AG20443 (cell line): ENCODE measurements at places on chromosomes 4 and X.

DNA sequence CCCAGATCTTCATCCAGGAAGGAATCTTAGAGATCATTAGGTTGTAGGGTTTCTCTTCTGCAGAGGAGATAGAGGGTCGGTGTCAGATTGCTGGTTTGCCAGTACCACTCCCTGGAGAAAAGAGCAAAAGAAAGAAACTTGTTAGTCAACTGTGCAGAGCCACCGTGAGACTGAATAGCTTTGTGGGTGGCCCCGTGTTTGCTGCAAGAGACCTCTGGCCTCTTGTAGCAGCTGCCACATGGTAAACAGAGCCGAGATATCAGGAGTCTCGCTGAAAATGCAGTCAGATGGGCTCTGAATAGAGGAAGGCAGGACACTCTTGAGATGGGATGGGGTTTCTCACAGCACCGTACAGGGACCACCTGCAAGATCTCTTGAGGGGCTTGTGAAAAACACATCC is 149.7 kb downstream of the PTTG2 start:
- DNase-seq, result no peak

- DNase-seq, result peak; percentile 82
Measured at GRCh38 chr4:164926301-164926700, 49.3 kb downstream of the APELA start.

- DNase-seq, result no peak
Measured at GRCh38 chr4:85154591-85154990, 188.1 kb upstream of the WDFY3 start.

- DNase-seq, result no peak
Measured at GRCh38 chr4:85431881-85432485, 43.0 kb upstream of the ARHGAP24 start.

- no peak for DNase-seq
Measured at GRCh38 chr4:123495530-123495929, 98.9 kb downstream of the SPRY1 start.

- DNase-seq, result no peak
Measured at GRCh38 chrX:63967551-63967950, 182.5 kb upstream of the ARHGEF9 start.

GRCh38 chr4:53098681-53099121 is 236.6 kb downstream of the RASL11B start:
- no peak for DNase-seq

- DNase-seq, result peak; percentile 78
Measured at GRCh38 chr4:107689912-107690587, 30.0 kb downstream of the PAPSS1 start.

GRCh38 chrX:93528917-93529316 is 144.5 kb downstream of the NAP1L3 start:
- no peak for DNase-seq

- DNase-seq, result no peak
Measured at GRCh38 chrX:22739276-22739675, 260.5 kb upstream of the DDX53 start.

- no peak for DNase-seq
Measured at GRCh38 chrX:136712650-136713310, 64.8 kb downstream of the CD40LG start.

DNA sequence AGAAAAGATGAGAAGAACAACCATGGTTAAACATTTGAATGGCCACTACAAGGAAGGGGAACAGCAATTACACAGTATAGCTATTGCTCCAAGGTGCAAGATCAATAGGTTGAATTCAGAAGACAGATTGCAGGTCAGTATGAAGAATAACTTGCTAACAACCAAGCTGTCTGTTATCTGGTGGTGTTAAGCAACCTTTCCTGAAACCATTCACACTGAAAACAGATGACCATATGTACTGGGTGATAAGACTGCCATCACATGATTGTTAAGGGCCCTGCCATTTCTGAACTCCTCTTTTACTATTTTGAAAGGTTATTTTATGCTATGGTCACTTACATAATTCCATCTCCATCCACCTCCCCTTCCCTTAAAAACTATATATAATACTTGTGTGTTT is 6.8 kb downstream of the GABRA3 start:
- DNase-seq, result no peak

GRCh38 chr4:188262464-188262863 is 123.2 kb downstream of the TRIML1 start:
- no peak for DNase-seq

GRCh38 chrX:71954458-71954857 is 43.8 kb downstream of the NHSL2 start:
- DNase-seq, result no peak

- DNase-seq, result no peak
Measured at GRCh38 chr4:109735566-109736365, 5.9 kb upstream of the PLA2G12A start.
